ENCODE measurements at places on chromosomes 7 and 10.

GRCh38 chr7:102069931-102070629, 216.6 kb upstream of the SH2B2 start:
- no peak for DNase-seq

DNA sequence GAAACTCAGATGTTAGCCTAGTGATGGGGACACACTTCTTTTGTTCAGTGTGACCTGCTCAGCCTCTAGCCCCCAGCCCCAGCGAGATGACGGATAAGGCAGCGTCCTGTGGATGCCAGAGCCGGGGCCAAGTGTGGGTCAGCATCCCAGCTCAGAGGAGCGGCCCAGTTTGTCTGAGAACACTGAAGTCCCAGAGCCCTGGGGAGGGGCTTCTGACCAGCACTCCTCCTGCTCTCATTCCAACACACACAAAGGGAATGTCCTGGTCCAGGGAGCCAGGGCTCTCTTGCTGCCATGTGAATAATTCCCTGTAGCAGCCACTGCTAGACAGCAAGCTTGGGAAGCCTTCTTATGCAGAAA, 4.5 kb upstream of the ATP6V0E2 start:
- no peak for DNase-seq

- no peak for DNase-seq
These were observed 19.3 kb downstream of the RAB11FIP2 start for GRCh38 chr10:118027397-118027796.

GRCh38 chr7:26346611-26347203, 55.0 kb downstream of the SNX10 start:
- DNase-seq, result no peak

DNA sequence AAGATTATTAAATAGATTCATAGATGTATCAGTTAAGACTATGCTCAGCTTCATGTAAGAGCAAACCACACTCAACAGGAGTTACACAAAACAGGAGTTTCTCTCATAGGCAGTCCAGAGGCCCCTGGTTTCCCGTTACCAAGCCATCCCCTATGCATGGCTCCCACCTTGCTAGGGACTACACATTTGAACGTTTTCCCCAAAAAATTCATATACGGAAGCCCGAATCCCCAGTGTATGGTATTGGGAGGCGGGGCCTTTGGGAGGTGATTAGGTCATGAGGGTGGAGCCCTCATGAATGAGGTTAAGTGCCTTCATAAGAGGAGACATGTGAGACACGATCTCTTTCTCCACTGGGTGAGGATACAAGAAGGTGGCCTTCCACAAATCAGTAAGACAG, 29.1 kb downstream of the RSU1 start:
- no peak for DNase-seq

Data from amniotic stem cell (primary cell).